ENCODE measurements at places on chromosomes 11 and 22. TPM values are rescaled to one million over a fixed set of nuclear protein-coding genes. Genes with fewer than 3 reads are reported as not detected.

IGSF9B gene
- not detected for total RNA-seq

OR51E2 gene
- total RNA-seq, result not detected

CSNK2A3 gene
- total RNA-seq, result 3.3 TPM

HEPACAM gene
- total RNA-seq, result not detected

SAA2 gene
- total RNA-seq, result not detected

HORMAD2 gene
- total RNA-seq, result not detected

RPS6KA4 gene
- 61.0 TPM for total RNA-seq

RIBC2 gene
- total RNA-seq, result 0.25 TPM

SHANK3 gene
- total RNA-seq, result 0.51 TPM

Data from GM23248 (cell line).